ENCODE measurements at places on chromosomes 5 and 9.

GRCh38 chr9:107600060-107600573, 110.5 kb upstream of the KLF4 start:
- no peak for DNase-seq

DNA sequence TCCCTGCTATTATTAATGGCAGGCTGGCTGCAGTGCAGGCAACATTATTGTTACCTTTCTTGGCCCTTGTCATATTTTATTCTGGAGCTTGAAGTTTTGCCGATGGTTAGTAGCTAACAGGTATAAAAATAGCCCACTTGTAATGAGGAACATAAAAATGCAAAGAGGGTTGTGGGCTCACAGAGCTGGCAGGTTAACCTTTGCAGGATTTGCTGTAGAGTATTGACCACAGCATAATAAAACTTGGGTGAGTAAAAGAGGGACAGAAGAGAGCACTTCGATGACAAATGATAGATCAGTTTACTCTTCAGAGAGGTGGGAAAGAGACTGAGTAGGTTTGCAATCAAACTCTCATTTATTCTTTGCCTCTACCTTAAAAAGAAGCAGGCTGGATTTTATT, 49.7 kb upstream of the SGCD start:
- no peak for DNase-seq

DNA sequence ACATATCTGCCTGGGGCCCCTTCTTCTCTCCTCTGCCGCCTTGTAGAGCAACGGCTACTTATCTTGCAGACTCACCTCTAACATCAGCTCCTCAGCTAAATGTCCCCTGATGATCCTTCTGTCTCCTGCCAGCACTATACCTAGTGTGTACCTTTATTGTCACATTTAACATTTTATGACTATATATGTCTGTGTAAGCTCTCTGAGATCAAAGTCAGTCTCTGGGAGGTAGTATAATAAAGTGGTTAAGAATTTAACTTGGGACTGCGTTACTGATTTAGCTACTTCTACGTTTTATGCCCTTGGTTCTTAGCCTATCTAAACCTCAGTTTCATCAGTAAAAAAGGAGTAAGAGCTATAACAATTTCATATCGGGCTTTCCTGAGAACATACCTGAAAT, 2.2 kb downstream of the TMED7 start:
- DNase-seq = no peak

- no peak for DNase-seq
These were observed 17.5 kb downstream of the IRF1 start for GRCh38 chr5:132473019-132473531.

- no peak for DNase-seq
These were observed 44.8 kb upstream of the CLK4 start for GRCh38 chr5:178671602-178672144.

DNA sequence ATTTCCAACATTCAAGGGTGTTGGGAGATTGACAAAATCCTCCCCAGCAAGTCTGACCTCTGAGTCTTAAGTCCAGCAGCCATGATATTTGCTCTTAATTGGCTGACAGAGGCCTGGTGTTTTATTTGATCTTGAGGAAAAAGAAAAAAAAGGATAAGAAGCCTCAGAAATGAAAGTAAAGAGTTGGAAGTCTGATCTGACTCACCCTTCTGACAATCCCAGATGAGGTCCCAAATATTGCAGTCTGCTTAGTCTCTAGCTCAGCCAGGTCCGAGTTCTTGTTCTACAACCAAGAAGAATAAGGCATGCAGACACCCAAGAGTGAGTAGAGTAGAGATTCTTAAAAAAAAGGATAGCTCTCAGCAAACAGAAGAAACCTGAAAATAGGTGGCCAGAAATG, 632.5 kb upstream of the ST8SIA4 start:
- no peak for DNase-seq

DNA sequence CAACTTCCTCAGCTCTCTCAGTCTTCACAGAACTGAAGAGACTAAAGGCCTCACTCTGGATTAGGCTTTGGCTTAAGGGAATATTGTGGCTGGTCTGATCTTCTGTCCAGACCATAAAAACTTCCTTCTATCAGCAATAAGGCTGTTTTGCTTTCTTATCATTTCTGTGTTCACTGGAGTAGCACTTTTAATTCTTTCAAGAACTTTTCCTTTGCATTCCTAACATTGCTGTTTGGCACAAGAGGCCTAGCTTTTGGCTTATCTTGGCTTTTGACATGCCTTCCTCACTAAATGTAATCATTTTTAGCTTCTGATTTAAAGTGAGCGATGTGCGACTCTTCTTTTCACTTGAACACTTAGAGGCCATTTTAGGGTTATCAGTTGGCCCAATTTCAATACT, 88.7 kb upstream of the ACOT12 start:
- DNase-seq = no peak

GRCh38 chr5:150270541-150271295, 18.9 kb downstream of the CAMK2A start:
- no peak for DNase-seq

DNA sequence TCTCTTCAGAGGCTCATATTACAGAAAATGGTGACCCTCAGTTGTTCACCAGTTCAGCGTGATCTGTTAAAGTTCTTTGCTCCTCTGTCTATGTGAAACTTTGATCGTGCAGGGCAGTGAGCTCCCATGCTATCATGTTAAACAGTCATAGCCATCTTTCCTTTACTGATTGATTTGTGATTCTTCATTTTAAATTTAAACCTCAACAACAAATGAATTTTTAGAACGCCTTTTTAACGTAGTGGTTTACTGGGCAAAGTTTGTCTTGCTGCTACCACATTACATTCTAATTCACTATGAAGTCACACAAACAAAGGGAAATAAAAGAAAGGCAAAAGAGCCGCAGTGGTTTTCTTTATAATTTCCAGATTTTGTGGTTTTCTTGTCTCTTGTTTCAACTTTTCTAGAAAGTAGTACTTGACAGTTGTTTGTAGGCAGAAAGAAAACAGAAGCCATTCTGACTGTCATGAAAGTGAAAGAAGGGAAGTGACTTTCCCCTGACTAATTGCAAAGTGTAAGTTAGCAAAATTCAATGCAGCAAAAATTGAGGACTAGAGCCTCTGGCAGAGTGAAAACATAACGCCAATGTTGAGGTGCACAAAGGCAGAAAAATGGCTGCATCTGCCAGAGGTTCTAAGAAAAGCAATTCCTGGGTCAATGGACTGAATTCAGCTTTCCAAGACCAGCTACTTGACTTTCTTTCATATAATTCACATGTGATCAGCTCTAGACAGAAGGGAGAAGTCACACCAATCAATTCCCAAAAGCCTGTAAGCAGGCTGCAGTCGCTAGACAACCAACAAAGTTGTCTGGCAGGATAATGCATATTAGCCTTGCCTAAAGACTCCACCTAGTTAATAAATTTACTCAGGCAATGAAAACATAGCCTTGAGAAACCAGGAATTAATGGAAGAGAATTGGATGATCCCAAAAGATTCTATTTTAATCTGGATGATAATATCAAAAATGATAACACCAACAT, 7.1 kb upstream of the IFNA6 start:
- DNase-seq = no peak

DNA sequence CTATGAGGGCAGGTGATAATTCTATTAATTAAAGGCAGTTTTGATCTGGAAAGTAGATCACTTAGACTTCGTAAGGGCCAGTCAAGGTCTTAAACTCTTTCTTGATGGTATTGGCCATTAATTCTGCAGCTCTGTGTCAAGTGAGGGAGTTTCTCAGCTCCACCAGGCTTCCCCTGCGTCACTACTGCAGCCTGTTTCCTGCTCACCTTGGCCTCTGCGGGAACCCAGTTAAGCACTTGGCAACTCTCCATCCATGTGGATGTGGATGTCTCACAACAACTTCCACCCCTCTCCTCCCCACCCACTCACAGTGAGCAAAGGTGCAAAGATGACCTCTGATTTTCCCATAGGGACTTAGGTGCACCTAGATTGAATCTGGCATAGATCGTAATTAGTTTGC, 191.6 kb downstream of the PLK2 start:
- DNase-seq = no peak

DNA sequence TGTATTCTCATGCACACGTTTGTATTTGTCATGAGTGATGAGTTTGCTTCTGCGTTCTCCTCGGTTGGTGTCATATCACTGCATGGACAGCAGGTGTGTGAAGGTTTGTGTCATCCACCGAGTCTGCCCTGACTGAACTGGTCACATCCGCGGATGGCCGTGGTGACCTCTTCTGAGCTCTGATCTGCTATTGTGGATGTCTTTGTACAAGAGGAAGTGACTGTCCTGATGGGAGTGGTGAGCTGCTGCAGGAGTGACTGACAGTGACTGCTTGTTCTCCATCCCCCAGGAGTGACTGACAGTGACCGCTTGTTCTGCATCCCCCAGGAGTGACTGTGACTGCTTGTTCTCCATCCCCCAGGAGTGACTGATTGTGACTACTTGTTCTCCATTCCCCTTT, 69.9 kb downstream of the EHMT1 start:
- no peak for DNase-seq

- DNase-seq = no peak
These were observed 7.7 kb downstream of the PFN3 start for GRCh38 chr5:177392765-177393164.

GRCh38 chr5:172630482-172630881, 10.6 kb upstream of the NEURL1B start:
- DNase-seq = no peak

GRCh38 chr5:81763294-81763928, 12.5 kb upstream of the SSBP2 start:
- no peak for DNase-seq

DNA sequence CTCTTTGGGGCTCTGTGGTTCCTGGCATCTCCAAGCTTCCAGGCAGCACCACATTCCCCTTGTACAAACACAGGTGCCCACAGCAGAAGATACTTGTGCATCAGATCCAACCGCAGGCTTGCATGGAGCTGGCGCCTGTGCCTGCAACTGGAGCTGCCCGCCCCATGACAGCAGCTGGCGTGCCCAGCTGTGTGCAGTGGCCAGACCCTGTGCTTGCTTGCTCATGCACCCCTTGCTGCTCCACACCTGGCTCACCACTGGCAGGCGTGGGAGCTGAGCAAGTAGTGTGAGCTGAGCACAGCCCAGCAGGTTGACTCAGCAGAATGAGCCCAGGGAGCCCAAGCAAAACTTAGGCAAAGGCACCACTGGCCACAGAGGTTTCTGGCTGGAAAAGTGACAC, 84.4 kb upstream of the STARD4 start:
- DNase-seq = no peak

- DNase-seq = no peak
These were observed 51.1 kb downstream of the PDE6A start for GRCh38 chr5:149893403-149893931.
